ENCODE measurements at places on chromosomes 6 and 20.

GRCh38 chr6:91895599-91896285 lies 1308.9 kb upstream of the MAP3K7 start:
- DNase-seq = no peak

- DNase-seq = no peak
Observed at GRCh38 chr20:10940941-10941340, 267.1 kb upstream of the JAG1 start.

GRCh38 chr6:125008261-125008703 lies 46.0 kb downstream of the RNF217 start:
- DNase-seq = no peak

- peak; percentile 70 for DNase-seq
Observed at GRCh38 chr20:62795023-62795761, 1.1 kb upstream of the MRGBP start.

- DNase-seq = no peak
Observed at GRCh38 chr6:150068151-150068550, 770 bp downstream of the ULBP3 start.

- DNase-seq = no peak
Observed at GRCh38 chr20:3195590-3196237, 8.8 kb downstream of the DDRGK1 start.

GRCh38 chr6:89792881-89793280 lies 26.7 kb downstream of the MDN1 start:
- DNase-seq = no peak

GRCh38 chr6:147065786-147066185 lies 138.4 kb upstream of the STXBP5 start:
- no peak for DNase-seq

DNA sequence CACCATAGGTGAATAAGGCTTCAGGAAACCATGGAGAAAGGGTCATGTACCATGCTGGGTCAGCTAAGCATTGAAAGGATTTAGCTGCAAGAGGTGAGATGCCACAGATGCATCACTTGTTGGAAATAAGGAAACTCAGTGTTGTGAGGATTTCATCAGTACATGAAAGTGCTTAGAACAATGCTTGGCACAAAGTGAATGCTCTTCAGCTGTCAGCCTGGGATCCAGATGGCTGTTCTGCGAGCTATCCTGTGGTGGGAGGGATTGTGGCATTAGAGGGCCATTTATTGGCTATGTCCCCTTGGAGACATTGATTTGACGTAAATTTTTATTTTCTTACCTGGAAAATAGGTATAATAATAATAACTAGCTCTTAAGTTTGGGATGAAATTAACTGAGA lies 53.0 kb downstream of the ELOVL2 start:
- no peak for DNase-seq

- no peak for DNase-seq
Observed at GRCh38 chr6:130259140-130259539, 36.4 kb upstream of the SAMD3 start.

- no peak for DNase-seq
Observed at GRCh38 chr6:72589096-72589495, 32.8 kb upstream of the KCNQ5 start.

DNA sequence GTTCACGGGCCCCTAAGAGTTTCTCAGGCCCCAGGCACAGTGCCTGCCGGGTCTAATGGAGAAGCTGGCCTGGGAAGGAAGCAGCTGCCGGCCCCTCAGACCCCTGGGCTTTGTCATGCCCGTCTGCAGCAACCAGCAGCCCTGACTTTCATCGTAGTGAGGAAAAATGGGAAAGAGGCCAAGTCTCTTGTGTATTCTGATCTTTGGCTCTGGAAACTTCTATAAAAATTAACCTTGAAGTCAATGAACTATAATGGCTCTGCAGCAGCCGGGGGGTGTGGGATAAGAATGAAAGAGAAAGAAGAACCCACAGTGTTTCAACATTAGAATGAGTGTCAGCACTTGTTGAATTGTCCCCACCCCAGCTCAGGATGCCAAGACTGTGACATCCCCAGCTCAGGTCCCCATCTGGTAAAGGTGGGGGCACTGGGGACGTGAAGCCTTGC lies 12.9 kb downstream of the TGM2 start:
- DNase-seq = no peak

GRCh38 chr20:40341561-40341960 lies 347.5 kb downstream of the MAFB start:
- DNase-seq = no peak

DNA sequence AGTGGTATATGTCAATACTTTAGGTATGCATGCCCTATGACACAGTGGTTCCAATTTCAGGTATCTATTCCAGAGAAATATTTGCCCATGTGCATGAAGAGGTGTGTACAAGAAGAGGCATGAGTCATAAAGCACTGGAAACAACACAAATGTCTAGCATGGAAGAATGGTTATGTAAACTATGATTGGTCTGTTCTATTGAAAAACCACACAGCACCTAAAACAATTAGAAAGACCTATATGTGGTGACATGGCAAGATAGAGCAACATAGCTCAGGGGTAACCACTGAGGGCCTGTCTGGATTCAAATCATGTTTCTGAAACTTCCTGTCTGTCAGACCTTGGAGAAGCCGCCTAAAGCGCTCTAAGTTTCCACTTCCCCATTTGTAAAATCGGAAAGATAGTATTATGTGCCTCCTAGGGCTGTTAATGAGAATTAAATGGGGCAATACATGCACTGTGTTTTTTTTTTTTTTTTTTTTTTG lies 76.0 kb upstream of the SHLD1 start:
- no peak for DNase-seq
